Spleen (tissue), 13 donors: ENCODE measurements at places on chromosomes 5 and 9. TPM values are rescaled to one million over a fixed set of nuclear protein-coding genes. Genes with fewer than 3 reads are reported as not detected.

GRCh38 chr9:16681652-16681987, 188.8 kb downstream of the BNC2 start:
- DNase-seq, result no peak

DNA sequence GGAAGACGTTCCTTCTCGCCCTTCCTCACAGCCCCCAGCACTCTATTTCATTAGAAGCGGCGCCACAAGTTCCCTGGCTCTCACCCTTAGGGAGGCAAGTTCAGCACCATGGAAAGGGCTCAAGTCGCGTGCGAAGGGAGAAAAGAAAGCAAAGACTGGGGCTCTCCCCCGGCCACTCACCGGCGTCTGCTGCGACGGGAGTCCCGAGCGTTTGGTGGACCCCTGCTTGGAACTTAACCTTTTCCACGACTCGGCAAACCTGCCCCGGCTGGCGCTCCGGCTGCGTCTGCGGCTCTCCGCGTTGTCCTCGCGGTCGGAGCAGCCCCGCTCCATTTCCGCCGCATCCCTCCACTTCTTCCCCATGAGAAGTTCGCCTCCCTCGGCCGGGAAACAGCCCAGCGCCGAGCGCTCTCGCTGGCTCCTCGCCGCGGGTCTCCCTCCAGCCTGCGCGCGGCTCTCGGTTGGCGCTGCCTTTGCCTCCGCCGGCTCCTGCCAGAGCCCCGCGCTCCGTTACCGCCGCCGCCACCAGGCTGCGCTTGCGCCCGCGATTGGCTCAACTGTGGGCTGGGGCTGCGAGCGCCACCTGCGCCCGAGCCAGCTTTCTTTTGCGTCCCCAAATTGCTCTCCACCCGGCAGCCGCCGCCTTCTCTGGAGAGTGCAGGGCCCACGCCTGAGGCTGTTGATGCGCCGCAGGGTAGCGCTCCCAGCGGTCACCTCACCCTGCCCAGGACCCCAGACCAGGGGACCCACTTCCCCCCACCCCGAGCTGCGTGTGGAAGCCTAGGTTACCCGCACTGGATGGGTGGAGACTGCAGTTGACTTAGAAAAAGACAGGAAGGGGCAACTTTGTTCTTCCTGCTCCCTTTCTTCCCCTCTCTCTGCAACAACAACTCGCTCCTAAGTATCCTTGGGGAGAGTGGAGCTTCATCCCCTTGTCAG, 321.6 kb downstream of the CEMIP2 start:
- peak; percentile 74 for DNase-seq

DNA sequence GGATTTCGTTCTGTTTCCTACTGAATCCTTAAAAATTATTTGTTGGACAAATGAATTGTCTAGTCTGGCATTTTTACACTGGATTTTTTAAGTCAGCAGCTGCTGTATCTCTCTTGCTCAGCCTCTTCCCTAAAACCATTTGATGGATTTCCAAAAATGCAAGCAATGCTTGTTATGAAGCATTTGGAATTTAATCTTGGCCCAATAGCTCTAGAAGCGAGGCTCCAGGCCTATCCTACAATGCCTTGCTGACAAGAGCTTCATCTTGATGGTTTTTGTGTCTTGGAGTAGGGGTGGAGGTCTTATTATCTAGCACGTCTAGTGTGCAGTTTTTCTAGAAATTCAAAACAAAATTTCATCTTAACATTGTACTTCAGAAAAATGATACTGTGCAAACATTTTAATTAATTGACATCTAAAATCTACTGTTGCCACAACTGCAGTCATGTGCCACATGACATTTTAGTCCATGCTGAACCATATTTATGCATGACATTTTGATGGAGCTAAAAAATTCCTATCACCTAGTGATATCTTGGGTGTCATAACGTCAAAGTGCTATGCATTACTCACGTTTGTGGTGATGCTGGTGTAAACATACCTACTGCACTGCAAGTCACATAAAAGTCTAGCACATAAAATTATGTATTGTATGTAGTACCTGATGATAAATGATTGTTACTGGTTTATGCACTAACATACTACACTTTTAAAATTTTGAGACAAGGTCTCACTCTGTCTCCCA, 5.9 kb upstream of the RAD23B start:
- no peak for DNase-seq

DNA sequence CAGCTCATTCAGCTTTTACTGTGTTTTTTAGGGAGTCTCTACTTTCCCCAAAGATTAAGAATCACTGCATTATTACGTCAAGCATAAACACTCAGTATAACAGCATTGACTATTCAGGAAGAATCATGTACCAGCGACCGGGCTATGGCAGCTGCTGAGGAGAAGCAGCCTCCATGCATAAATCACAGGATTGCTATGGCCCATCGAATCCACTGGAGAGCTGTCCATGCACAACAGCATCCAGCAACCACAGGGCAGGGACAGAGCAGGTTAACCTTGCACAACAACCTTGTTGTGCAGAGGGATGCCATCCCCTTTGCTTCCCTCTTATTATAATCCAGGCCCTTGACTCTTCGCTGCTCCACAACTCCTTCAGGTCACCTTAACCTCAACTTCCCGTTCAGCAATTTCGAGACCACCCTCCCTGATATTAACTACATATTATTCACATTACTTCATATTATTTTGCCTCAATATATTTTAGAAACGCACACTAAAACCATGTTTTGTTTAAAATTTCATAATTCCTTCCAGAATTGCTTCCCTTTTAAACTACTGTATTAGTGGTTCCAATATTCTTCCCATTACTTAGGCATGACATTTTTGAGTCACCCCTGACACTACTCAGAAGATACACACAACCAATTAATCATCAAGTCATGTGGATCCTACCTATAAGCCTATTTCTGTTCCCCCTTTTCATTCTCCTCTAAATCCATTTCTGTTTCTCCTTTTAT, 991 bp downstream of the IARS1 start:
- no peak for DNase-seq

DNA sequence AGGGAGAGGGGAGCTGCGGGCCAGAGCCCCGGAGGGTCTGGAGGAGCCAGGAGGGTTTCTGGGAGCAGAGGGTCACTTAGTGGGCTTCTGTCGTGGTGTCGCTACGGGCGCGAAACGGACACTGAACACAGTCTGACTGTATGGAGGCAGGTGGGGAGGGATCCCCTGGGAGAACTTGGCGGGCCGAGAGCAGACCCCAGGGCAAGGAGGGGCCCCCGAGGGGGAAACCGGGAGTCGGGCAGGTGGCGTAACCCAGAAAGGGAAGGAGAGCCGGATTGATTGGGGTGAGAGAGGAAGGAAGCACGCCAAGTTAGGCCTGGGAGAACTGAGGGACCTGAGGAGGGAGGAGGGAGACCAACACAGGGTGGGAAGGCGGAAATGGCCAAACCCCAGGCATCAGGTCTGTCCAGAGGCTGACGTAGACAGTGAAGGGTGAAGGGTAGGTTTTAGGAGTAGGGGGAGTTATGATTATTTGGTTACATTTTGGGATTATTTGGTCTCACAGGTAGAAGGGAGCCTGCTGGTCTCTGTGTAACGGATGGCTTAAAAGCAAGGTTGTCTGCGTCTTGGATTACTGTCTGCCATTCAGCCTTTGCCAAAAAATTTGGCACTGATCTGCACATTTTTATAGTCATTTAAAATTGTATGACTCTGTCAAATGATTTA, 3.3 kb upstream of the MSMP start:
- no peak for DNase-seq

Gene NEUROG1
- total RNA-seq, result not detected

DNA sequence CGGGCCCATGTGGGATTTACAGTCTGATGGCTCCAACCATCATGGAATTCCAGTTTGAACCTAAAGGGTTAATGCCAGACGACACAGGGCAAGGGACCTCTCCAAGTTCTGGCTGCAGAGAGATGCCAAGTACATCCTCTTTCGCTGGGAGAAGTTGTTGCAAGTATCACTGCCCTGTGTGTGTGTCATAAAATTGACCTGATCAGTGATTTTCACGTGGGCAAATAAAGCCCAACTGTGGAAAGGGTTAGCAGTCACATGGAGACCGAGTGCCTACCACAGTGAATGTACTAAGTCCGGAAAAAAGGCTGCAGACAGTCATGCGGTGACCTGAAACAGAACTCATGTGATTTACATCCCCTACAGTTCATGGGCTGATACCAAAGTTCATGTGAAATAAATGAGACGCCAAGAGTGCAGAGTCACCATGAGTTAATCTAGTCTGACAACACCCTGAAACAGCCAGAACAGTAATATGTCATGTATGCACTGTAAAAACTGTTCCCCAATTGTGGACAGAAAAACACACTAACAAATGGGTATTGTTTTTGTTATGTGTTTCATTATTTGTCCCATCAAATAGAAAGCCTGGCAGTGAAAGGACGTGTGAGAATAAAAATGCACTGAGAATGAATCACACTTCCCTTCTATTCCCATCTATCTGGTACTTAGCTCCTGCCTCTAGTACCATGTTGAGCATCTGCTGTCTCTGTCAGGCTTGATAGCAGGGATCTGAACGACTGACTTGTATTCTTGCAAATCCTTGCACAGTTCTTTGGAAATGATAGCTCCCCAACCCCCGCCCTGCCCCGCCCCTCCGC, 115.7 kb downstream of the SUSD1 start:
- DNase-seq, result no peak

Gene OLFML2A
- total RNA-seq, result 184 TPM

Gene BAAT
- not detected for total RNA-seq

Gene LCN9
- not detected for total RNA-seq

- no peak for DNase-seq
Observed at GRCh38 chr9:100619194-100619593, 41.3 kb downstream of the CAVIN4 start.

DNA sequence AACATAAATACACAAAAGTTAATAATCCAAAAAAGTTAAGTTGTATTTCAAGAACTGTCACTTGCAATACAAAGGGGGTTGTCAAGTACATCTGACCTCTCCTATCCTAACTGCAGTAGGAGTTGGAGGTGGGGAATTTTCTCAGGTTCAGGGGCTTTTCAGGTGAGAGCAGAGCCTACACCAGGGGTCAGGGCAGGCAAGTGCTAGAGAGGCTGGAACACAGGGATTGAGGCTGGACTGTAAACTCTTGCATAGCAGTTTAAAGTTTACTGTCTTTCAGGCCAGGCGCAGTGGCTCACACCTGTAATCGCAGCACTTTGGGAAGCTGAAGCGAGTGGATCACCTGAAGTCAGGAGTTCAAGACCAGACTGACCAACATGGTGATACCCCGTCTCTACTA, 25.4 kb upstream of the RASGRF2 start:
- DNase-seq, result no peak

Gene SLC6A19
- 0.50 TPM for total RNA-seq

- peak; percentile 55 for DNase-seq
Observed at GRCh38 chr9:133700819-133701320, 37.3 kb downstream of the SARDH start.

Gene IFNB1
- total RNA-seq, result not detected

Gene SLC34A3
- not detected for total RNA-seq

Gene SPACA9
- 2.5 TPM for total RNA-seq

Gene MCTP1
- 57.2 TPM for total RNA-seq

- no peak for DNase-seq
Observed at GRCh38 chr5:161530700-161531099, 15.8 kb downstream of the GABRB2 start.

Gene ARHGEF39
- total RNA-seq, result 2.1 TPM
